ENCODE measurements at places on chromosomes 3 and 15.

DNA sequence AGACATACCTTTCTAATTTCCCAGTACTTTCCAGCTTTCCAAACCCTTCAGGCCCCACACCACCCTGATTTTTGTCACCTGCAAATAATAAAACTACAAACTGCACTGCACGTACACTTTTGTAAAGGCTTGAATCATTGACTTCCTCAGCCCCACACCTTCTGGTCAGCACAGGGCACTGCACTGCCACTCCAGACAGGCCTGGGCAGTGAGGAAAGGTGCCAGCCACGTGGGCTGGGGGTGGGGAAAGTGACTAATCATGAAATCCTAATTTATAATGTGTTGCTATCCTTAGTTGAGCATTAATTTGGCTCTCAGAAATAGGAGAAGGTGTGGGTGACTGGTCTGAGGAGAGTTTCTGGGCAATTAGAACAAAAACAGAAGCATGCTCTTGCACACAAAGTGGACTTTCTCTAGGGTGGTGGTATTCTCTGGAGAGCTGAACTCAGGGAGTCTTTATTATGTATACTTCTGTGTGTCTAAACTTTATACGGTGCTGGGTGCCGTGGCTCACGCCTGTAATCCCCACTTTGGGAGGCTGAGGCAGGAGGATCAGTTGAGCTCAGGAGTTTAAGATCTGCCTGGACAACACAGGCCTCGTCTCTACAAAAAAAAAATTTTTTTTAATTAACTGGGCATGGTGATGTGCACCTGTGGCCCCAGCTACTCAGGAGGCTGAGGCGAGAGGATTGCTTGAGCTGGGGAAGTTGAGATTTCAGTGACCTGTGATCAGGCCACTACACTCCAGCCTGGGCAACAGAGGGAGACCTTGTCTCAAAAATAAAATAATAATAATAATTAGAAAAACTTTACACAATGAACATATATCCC lies 58.2 kb upstream of the FLNB start:
- DNase-seq = no peak

GRCh38 chr3:38039101-38039898 lies at the start of gene DLEC1:
Gene DLEC1, plus strand, starts transcription at chr3:38039208. Its CDS starts 18 bp downstream, at chr3:38039226.
- DNase-seq = peak; percentile 81

DNA sequence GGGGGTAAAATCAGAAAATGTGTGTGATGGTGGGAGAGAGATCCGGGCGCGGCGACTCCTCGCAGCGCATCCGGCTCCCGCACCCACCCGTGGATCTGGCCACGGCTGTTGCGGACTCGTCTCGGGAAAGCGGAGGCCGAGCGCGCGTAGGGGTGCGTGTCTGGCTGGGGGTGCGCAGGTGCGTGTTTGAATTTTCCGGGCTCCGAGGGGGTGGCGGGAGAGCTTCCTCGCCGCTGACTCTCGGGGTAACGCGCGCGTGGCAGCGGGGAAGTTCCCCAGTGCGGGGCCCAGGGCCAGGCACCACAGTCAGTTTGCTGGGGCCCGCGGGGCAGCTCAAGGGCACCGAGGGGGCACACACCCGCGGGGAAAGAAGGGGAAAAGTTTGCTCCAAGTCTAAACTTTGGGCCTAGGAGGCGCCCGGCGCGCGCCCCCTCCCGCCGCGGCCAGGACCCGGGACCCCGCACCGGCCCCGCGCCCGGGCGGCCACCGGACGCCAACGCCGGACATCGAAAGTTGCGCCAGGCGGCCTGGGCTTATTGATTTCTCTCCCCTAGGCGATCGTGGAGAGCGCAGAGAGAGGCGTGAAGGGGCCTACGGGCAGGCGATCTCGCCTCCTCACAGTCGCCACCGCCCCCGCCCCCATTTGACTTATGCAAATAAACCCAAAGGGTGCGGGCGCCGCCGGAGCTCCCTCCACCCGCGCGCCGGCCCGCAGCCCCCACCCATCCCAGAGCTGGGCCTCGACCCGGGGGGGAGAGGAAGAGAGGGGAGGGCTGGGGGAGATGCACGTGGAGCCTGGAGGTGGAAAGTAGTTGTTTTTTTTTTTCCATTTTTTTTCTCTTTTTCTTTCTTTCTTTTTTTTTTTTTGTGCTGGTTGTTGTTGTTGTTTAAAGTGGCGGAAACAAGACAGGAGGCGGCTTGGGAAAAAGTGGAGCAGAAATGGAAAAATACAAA lies 639 bp downstream of the FOXP1 start:
- peak; percentile 75 for DNase-seq

GRCh38 chr3:27927882-27928281 lies 205.8 kb upstream of the EOMES start:
- DNase-seq = no peak

DNA sequence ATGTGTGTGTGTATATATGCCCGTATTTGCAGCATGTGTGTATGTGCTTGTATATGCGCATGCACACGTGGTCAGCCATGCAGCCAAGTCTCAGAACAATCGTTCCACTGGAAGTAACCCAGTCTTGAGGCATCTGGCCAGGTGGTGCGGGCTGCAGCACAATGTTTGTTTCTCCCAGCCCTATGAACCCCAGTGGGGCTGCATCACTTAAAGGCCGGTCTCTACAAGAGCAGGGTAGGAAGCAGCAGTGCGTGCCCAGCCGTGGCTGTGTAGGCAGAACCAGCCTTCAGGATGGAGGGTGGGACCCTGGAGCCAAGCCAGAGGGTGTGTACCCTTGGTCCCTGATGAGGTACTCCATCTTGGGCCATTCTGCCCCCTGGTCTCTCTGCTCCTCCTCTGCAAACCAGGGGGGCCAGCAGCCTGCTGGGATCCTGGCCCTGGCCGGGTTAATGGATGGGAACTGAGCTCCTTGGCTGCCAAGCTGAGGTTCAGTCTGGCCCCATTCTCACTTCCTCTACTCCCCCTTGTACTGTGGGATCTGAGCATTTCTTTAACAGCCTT lies 11.8 kb downstream of the KLF13 start:
- no peak for DNase-seq

DNA sequence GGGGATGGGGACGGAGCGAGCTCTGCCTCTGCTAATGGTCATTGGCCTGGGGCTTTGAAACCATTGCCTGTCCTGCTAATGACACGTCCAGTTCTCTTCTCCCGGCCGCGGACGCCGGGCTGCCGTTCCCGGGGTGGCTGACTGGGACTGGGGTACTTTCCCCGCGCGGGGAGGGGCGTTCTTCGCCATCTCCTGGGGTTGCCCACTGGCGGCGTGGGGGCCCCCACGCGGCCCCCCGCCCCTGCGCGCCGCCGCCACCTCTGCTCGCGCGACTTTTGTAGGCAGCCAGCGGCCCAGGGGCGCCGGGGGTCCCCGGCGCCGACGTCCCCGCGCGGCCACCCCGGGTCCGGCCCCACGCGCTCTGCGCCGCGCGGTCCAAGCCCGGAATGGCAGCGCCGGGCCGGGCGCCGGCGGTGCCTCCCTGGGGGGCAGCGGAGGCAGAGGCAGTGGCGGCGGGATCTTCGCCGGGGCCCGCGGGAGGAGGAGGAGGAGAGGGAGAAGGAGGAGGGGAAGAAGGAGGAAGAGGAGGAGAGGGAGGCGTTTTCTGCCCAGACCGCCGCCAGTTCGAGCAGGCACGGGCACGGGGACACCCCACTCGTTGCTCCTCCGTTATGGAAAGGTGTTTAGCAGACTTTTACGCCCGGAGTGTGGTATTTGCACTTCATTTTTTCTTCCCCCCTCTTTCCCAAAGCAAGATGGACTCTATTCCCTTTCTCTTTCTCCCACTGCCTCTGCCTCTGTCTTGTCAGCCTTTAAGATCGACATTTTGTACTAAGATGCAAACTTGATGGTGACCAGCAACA lies 2.3 kb downstream of the BBX start:
- DNase-seq = peak; percentile 52

- no peak for DNase-seq
Measured at GRCh38 chr3:108528459-108529252, 18.3 kb upstream of the MYH15 start.

- DNase-seq = no peak
Measured at GRCh38 chr3:55929154-55929869, 442.2 kb upstream of the WNT5A start.

DNA sequence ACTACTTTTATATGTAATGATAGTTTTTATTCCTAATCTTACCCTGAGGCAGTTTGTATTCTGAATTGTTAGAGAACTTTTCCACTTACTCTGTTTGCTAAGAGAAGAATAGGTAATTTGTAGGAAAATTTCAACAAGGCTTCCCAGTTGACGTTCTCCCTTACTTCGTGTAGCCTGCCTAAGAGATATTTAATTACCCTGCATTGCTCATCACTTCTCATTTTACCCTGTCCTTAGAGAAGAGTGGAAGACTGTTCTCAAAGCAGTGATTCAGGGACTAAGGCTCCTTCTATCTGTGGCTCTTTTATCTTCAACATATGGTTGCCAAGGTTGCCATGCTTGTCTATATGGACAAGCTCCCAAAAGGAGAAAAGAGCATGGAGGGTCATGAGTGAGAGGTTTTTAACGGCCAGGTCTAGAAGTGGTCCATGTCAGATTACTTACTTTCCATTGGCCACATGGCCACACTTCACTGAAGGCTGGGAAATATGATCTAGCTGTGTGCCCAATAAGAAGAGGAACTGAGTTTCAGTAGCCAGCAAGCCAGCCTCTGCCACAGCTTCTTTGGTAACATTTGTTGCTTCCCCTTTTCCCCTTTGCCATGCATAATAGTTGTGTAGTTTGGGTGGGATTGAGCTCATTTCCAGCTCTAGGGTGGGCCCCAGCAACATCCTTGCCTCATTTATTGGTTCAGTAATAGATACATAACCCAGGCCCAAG lies 22.1 kb downstream of the PDE8A start:
- no peak for DNase-seq

GRCh38 chr3:8827641-8828040 lies 58.2 kb upstream of the OXTR start:
- no peak for DNase-seq

DNA sequence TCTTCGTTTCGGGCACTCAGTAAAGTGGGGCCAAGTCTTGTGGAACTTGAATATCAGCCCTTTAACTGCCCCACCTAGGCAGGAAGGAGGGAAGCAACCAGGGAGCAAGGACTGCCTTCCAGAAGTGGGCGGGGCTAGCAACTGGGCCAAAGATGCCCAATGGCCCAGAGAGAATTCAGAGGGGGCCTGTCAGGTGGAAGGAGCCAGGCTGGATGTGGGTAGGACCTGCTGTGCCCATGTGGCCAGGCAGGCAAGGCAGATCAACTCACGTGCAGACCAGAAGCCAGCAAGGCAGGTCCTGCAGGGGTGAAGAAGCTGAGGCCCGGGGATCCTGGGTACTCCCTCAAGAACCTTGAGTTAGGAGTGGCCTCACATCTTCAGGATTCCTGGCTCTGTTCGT lies 5.5 kb downstream of the MAP6D1 start:
- no peak for DNase-seq

- no peak for DNase-seq
Measured at GRCh38 chr3:120775411-120775810, 32.9 kb downstream of the GTF2E1 start.

DNA sequence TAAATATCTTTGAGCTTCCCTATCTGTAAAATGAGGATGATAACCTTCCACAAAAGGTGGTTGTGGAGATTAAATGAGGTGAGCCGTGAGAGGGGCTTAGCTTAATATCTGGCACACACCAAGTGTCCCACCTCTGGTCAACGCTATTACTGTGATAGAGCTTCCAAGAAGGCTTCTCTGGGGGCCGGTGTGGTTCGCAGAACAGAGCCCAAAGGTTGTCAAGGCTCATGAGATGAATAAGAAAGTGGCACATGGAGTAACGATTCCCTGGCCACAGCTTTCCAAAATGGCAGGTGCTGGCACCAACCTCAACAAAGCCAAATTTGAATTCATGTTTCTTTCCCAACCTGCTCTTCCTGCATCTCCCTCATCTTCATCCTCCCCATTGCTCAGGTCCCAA lies 10.4 kb downstream of the KY start:
- no peak for DNase-seq

DNA sequence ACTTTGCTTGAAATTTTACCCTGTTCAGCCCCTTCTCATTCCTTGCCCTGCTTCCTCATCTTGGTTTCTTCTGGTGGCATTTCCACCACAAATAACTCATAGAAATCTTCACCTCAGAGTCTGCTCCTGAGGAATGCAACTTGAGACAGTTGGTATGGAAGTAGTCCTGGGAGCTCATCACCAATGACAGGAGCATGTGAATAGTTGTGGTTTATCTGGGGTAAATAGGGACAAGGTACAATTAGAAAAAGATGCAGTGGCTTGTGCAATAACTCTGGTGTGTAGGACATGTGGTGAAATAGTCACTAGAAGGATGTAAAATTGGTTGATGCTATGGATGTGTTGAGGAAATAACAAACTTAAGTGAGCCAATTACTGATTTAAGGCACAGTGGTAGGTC lies 72.7 kb upstream of the CHRNA7 start:
- DNase-seq = no peak

DNA sequence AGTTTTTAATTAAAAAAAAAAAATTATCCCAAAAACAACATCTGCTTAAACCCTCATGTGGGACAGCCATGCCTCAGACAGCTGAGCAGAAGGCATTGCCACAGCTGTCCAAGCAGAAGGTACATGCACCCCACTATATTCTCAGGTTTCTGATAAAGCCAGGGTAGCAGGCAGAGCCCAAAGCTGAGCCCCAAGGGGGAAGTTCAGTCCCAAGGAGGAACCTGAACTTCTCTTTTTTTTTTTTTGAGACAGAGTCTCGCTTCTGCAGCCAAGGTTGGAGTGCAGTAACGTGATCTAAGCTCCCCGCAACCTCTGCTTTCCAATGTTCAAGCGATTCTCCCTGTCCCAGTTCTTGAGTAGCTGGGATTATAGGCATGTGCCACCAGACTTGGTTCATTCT lies 33.2 kb downstream of the MKRN2 start:
- DNase-seq = no peak

DNA sequence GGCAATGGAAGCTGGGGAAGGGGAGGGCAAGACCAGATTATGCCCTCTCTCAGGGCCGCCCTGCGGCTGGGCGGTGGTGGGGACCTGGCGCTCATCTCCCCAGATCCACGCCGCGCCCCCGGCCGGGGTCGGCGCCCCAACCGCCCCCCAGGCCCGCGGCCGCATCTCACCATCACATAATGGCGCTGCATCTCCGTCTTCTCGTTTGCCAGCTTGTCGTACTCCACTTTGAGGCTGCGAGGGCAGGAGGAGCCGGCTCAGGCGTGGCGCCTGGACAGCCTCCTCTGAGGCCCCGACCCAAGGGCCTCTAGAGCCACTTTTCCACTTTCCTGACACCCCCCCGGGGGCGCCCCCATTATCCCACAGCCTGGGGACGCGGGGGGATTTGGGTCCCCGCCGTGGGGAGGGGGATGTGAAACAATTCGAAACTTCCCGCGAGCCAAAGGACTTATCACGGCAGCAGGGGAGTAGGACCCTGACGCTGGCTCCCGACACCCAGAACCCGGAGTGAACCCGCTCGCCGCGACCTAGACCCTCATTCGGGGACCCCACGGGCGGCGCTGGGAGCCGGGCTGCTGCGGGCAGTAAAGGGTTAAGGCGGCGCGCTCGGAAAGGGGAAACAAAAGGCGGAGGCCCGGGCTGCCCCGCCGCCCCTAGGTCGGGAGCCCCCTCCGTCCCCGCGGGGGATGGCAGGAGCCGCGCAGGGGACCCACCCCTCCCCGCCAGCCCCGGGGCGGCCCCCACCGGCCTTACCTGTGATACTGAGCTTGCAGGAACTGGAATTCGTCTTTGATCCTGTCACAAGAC lies 2.1 kb downstream of the TLE3 start:
- peak; percentile 53 for DNase-seq
